Activated CD4-positive, alpha-beta T cell treated with anti-CD3 and anti-CD28 coated beads for 4 hours (primary cell): ENCODE measurements at places on chromosomes 1 and 21.
A peak's percentile ranks its signal among the peaks of the same experiment; 100 is the strongest.

DNA sequence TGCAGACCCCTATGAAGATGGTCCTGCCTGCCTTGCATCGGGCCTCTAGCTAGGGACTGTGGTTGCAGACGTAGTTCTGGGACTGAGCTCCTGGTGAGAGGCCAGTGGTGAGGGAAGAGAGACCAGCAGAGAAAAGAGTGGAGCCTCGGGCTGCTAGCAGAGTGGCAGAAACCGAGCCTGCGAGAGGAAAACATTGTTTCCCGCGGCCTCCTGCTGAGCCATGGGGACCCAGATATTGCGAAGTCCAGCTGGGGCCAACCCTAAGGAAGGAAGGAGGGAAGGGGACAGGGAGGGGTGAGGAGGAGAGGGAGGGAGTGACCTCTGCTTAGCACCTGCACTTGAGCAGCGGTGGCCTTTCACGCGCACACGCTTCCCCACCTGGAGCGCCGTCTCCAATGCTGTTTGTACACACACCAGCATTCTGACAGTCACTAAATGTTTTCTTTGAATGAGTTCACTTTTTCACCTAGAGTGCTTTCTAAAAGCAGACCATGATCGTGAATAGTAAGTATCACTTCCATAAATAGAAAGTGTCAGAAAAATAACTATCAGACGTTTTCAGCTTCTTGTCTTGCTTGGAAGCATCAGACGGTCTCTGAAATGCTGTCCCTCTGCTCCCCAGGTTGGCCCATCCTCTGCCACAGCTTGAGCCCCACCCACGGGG, 2.5 kb upstream of the FNDC10 start:
- no peak for DNase-seq

GRCh38 chr1:103341377-103341880, 184.1 kb upstream of the RNPC3 start:
- no peak for DNase-seq

GRCh38 chr1:206032380-206033140, 8.9 kb upstream of the CTSE start:
- no peak for DNase-seq

DNA sequence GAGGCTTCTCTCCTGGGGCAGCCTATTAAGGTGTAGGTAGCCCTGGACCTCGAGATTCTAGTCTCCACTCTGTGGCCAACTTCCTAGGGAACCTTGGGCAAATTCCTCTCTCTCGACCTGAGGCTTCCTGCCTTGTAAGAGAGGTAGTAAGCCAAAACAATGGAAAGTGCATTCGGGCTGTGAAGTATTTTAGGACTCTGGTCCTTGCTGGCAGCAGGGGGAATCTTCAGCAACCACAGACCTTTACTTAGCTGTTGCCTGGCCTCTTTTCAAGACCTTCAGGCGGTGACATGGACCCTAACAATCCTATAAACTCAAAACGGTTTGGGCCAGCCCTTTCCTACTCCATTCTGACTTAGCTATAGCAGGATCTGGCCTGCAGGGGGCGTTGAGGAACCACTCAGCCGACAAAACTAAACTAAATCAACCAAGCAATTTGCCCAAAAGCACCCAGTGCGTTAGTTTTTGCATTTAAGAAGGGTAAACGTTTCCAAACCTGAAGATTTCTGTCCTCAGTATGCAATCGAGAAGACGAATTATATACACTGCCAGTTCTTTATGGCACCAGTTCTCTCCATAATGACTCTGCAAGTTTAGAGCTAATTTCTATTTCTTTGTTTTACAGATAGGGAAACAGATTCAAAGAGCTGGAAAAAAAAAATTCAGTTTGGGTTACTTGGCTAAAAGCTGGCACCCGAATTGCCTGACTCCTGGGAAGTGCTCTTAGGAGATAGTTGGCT, 10.9 kb upstream of the SESN2 start:
- DNase-seq = peak; percentile 74

DNA sequence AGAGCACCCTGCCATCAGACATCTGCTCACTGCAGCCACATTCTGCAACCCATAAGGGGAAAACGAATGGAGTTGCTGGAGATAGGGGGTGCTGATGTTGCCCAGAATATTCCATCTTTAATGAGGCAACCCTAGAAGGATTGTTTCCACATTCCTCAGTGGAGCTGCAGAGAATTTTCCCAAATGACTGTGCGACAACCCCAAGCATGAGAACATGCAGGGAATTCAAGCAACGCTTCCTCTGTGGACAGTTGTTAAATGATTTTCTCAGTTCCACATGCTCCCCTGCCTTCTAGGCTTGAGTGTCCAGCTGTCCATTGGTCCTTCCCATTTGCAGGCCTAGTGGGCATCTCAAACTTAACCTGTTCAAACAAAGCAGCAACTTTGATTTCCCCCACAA, 20.5 kb upstream of the UBL4B start:
- DNase-seq = no peak

DNA sequence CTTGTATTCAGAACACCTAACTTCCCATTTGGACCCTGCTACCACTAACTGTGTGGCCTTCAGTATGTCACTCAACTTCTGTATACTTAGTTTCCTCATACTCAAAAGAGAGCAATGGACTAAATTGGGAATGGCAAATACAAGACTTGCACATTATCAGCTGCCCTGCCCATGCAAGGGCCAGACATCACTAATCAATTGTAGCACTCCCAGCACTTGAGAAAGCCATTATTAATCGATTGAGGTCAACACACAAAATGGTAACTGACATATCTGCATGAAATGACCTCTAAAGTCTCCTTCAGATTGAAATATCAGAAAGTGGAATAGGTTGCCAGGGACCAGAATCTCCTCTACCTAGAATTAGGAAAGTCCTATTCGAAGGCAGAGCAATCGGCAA, 59.2 kb downstream of the MT1HL1 start:
- DNase-seq = no peak

GRCh38 chr1:89129911-89130310, 4.0 kb upstream of the GBP2 start:
- DNase-seq = no peak

GRCh38 chr1:247274605-247275256, 18.9 kb downstream of the VN1R5 start:
- no peak for DNase-seq

DNA sequence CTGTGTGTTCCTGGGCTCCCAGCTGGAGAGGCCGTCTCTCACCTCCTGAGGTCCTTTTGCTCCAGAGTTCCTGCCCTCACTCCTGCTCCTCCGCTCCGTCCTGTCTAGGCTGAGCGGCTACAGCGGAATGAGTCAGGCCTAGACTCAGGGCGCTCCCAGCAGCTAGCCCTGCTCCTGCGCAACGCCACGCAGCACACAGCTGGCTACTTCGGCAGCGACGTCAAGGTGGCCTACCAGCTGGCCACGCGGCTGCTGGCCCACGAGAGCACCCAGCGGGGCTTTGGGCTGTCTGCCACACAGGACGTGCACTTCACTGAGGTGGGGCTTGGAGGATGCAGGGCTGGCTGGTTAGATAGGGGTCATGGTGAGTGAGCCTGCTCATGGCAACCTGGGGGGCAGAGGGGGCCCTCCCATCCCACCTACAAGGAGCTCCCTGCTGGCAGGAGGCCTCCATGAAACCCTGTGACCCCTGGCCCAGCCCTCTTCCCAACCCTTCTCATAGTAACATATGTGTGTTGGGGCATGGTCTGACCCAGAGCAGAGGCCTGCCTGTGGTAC, 15.1 kb downstream of the PSRC1 start:
- DNase-seq = no peak

DNA sequence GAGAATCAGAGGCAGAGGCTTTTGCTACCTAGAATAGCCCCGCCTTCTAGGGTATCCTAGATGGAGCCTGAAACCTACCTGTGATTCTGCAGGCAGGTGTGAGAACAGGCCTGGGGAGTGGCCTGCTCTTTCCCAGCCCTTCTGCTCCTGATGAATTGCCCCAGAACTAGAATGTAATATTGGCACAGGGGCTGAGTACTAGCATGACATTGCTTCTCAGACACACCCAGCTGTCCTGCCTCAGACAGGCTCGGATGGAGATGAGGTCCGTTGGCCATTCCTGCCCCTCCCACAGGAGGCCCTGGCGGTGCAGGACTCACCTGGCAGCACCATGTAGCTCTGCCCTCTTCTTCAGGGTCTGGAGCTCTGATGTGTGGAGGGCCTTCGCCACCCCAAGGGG, 237.6 kb downstream of the GRIK3 start:
- DNase-seq = no peak

DNA sequence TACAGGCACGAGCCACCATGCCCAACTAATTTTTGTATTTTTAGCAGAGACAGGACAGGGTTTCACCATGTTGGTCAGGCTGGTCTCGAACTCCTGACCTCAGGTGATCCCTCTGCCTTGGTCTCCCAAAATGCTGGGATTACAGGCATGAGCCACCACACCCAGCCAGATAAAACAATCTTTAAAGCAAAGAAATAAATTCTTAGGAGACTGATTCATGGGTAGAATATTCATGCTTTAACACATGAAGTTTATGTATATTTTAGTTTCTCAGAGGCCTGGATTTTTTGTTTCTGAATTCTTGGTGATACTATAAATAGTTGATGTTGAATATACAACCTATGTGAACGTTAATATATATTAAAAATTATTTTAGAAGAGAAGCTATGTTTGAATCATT, 127.4 kb upstream of the KIAA1614 start:
- no peak for DNase-seq

DNA sequence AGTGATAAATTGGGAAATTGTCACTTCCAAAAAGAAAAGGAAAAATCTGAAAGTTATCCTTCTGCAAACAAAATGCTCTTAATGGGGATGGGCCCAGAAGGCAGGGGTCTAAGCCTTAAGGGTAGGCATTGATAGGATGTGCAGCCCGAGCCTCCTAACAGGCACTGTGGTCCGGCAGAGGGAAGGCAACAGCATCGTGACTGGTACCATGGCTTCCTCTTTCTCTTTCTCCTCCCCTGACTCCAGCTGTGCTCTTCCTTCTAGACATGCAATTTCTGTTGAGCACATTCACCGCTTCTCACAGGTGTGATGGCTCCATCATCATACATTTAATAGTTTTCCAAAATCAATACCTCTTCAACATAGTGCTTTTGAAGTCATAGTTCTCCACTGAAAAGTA, 91.5 kb downstream of the SELENOF start:
- DNase-seq = no peak

DNA sequence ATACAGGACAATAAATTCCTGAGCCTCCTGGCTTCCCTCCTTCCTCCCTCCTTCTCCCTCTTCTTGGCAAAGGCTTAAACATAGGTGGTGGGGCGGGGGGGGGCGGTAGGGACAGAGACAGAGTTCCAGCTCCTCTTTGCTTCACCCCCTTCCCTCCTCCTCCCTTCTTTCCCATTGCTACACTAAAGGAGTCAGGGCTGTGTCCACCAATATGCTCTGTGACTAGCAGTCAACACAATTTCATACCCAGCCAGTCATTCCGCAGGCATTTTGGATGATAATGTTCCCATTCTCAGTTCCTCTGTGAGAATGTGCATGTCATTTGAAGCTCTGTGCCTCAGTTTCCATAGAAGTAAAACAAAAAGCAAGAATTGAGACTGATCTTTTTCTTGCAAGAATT, 1.7 kb downstream of the LMOD1 start:
- DNase-seq = no peak

- DNase-seq = no peak
Measured at GRCh38 chr1:235843461-235843961, 23.2 kb downstream of the LYST start.

GRCh38 chr1:229191066-229191674, 79.7 kb upstream of the RAB4A start:
- DNase-seq = no peak

- no peak for DNase-seq
Measured at GRCh38 chr1:164569866-164570265, 10.9 kb downstream of the PBX1 start.

DNA sequence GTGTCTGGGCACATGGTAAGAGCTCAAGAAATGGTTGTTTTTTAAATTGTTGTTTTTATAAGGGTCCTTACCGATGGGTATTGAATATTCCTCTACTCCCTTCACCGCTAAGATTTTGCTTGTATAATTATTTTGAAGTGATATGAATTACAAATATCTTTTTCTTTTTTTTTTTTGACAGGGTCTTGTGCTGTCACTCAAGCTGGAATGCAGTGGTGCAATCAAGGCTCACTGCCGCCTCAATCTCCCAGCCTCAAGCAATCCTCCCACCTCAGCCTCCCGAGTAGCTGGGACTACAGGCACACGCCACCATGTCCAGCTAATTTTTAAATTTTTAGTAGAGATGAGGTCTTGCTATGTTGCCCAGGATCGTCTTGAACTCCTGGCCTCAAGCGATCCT, 27.1 kb upstream of the RAB3GAP2 start:
- no peak for DNase-seq

GRCh38 chr1:1858382-1859086, 32.4 kb downstream of the GNB1 start:
- peak; percentile 14 for DNase-seq

DNA sequence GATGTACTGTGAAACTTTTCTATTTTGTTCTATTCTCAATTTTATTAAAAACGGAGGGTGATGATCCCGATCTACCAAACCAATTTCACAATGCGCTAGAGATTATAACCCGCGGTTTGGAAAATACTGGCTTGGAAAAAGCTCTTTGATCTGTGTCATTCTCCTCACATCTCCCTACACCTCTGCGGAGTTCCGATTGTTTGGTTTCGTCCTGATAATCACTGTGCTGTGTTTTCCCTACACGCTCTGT, 536 bp upstream of the ABCD3 start:
- no peak for DNase-seq

DNA sequence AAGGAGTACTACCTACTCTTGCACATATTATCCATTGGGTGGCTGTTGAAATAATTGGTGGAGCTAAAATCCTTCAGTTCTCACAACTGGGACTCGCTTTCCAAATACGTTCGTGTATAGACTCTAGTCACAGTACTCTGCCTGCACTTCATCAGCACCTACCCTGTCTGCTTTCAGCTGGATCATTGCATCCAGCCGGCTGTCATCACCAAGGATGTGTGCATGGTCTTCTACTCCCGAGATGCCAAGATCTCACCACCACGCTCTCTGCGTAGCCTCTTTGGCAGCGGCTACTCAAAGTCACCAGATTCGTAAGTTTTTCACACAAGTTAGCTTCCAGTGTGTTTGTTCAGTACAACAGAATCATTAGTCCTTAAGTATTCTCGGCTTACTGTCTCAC, 37.3 kb upstream of the PGD start:
- no peak for DNase-seq

DNA sequence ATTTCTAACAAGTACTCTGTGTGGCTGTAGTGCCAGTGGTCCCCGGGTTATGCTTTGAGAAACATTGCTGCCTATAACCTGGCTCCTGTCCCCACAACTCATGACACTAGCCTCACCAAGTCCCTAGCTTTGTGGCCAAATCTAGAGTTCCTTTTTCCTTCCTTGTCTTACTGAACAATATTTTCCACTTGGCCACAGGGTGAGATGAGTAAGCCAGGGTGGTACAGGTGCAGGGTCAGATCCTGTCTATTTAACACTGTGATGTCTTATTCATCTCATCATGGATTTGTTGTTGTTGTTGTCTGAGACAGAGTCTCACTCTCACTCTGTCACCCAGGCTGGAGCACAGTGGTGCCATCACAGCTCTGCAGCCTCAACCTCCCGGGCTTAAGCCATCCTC, 18.6 kb downstream of the ARMH1 start:
- no peak for DNase-seq

- no peak for DNase-seq
Measured at GRCh38 chr1:175434283-175434860, 241.8 kb upstream of the KIAA0040 start.
